ENCODE measurements at places on chromosomes 4 and X.

DNA sequence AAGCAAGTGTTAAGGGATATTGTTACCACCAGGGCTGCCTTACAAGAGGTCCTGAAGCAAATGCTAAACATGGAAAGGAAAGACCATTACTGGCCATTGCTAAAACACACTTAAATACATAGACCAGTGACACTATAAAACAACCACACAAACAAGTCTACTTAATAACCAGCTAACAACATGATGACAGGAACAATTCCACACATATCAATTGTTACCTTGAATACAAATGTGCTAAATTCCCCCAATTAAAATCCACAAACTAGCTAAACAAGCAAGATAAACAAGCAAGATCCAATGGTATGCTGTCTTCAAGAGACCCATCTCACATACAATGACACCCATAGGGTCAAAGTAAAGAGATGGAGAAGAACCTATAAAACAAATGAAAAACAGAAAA is 20.5 kb upstream of the MAGEA8 start:
- DNase-seq = no peak

- DNase-seq = no peak
Observed at GRCh38 chr4:107740381-107740780, 20.3 kb upstream of the PAPSS1 start.

DNA sequence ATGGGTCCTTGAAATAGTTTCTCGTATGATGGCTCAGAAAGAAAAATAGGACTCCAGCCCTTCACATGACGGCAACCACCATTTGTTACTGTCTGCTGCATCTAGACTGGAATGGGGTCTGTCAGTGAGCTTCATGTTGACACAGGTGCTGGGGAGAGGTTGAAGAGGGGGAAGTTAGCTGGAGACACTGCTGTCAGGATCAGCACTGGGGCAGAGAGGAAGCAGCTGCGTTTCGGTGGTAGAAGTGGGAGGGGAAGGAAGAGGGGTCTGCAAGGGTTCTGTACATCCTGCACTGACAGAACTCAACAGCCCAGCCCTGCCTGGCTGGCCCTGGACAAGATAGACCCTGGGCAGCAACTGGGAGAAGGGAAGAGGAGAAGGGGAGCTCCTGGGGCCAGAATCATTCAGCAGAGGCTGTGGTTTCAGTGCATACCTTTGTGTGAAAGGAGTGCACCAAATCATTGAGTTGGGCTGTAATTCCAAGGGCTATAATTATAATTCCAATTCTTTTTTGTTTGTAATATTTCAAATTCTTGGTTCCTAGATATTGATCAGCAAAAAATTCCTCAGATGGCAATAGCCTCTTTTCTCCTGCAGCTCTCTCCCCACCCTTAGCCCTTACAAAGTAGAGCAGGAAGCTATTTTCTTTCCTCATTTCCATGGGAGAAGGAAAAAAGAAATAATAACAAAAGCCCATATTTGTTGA is 119.4 kb upstream of the C1GALT1C1 start:
- DNase-seq = no peak

GRCh38 chrX:43655151-43656004 is 721 bp upstream of the MAOA start:
- peak; percentile 56 for DNase-seq

DNA sequence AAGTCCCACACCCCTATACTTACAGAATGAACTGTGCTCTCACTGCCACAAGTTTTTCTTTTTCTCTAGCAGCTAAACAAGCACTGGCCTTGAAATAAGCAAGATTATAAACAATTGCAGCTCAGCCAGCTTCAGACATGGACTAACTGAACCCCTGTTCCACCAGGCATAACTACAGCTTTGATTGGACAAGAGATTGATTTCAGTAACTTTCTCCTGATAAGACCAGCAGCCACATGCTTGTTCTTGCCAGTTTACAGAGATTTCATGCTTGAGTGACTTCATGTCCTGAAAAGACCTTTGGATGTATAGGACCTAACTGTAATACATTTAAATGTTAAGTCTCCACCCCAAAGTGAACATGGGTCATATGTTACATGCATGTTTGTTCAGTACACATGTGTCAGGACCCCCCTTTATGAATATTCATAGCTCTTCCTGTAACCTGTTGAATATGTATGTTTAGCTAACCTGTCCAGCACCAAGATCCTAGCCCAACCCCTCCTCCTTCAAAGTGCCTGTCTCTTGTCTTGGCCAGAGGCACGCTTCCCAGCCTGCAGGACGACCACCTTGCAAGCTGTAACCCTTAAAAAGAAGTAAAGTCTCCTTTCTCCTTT is 27.9 kb downstream of the ZNF275 start:
- DNase-seq = no peak

DNA sequence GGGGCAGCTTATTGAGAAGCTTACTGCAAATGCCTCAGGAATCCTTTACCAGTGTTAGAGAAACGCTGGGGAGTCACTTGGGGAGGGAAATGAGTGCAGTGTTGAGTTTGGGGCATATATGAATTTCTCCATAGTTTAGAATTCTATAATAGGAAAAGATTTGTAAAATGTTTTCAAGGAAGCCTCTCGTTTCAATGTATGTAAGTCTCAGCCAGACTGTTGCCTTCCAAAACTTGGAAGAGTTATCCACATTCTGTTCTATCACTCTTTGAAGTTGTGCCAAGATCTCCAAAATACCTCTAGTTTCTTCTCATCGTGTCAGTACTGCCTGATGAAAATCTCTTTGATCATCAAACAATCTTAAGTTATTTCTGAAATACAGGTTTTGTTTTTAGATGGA is 565 bp upstream of the LRCH2 start:
- no peak for DNase-seq

DNA sequence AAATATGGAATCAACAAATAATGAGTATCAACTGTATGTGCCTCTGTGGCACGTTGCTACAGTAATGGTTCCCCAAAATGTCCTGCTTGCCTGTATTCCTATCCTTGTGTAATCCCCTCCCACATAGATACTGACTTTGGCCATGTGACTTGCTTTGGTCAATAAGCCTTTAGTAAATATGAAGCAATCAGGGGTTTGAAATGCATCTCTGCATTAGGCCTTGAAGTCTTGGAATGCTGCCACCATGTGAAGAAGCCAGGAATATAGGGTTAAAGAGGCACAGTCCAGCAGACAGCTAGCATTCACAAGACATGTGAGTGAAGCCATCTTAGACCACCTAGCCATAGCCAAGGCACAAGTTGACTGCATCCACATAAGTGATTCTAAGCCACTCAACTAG is 190.9 kb downstream of the GABRB1 start:
- DNase-seq = peak; percentile 26

DNA sequence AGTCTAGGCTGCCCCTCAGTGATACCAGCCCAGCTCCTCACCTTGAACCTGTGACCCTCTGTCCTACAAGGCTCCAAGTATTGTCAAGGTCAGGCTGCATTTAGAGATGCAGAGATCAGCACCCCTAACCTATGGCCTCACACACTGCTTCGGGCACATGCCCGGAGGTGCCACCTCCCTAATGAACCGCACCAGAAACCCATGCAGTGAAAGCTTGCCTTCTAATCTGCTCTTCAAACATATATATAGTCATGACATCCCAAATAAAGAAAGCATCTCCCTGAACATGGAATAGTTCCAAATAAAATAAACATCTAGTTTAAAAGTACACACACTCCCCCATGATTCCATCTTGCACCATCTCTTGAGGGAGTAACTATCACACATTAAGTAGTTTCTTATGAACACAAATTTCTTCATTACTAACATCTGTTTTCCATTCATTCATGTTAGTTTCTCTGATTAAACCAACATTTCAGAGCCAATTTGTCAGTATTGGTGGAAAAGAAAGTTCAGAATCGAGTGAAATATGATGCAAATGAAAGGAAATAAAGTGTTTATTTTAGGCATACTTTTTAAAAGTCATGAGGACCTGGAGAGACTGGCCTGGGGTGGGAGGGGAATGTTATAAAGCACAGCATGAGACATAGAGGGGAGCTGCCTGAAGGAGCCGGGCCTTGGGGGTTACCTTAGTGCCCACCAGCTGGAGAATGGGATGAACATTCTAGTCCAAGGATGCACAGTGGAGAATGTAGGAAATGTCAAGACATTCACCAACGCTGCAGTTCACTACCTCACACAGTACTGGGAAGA is 19.2 kb downstream of the CC2D2A start:
- no peak for DNase-seq

GRCh38 chrX:4547213-4547836 is 833.9 kb upstream of the PRKX start:
- peak; percentile 54 for DNase-seq

- DNase-seq = no peak
Observed at GRCh38 chr4:13103382-13104015, 380.6 kb downstream of the RAB28 start.

DNA sequence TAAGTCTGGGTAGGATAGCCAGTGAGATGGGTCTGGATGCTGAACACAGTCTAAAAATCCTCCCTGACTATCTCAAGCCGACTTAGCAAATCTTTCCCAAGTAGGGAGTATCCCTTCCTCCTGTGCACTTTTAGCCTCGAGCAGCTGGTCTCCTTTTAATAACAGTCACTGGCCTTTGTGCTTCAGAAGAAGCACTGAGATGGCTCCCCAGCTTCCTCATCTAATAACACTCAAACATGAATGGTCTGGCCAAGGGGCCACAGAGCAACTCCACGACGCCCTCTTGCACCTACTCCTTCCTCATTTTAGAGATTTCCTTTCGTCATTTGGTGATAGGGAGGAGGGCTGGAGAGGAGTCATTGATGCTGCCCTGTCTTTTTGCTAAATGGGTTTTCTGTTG is 78.8 kb upstream of the TMEM150C start:
- peak; percentile 83 for DNase-seq

DNA sequence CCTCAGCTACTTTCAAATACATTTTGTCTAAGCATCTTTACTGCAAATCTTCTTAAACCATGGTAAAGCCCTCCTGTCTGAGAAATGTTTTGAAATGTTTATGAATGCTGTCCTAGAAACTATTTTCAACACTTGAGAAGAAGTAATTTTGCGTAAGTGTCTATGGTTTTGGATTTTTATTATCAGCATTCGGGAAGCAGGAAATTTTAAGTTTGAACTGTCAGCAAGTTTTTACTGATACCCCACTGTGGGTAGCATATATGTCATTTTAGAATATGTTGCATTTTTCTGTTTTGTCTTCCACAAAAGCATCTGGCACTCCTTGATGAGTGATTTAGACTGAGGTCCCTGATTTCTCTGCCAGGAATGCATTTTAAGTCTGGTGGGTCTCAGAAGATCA is 302.4 kb upstream of the GIMD1 start:
- no peak for DNase-seq

- peak; percentile 61 for DNase-seq
Observed at GRCh38 chrX:67555578-67556203, 11.9 kb downstream of the AR start.

DNA sequence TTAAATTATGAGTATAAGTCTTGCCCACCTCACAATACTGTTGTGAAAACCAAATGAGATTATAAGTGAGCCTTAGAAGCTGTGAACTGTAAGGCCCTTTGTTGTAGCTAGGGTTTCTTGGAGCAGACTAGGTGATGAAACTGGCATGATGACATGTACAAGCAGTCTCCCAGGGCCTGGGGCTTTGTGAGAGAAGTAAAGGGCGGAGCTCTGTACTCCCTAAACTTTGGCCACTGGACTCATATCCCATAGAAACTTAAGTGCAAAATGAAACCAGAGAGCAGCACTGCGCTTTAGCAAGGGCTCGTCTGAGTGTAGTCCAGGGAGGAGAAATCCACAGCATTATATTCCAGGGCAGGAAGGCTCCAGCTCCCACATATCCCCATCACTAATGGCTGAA is 385.6 kb upstream of the FGF16 start:
- DNase-seq = no peak

- DNase-seq = no peak
Observed at GRCh38 chr4:84673475-84674240, 90.7 kb downstream of the CDS1 start.

DNA sequence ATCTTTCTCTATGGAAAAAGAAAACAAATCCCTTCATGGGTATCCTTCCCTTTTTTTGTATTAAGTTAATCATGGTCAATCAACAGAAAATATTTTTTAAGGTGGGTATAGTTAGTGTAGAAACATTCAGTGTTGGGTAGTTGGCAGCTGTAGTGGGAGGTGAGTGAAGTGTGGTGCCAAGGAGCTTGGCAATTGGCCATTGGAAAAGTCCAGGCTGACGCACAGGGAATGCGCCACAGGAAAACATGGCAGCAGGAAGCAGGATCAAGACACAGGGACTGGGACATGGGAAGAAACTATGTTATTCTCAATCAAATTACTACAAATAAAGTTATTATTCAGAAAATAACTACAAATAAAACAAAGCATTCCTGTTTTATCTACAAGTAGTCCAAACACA is 20.0 kb downstream of the PALLD start:
- DNase-seq = no peak

DNA sequence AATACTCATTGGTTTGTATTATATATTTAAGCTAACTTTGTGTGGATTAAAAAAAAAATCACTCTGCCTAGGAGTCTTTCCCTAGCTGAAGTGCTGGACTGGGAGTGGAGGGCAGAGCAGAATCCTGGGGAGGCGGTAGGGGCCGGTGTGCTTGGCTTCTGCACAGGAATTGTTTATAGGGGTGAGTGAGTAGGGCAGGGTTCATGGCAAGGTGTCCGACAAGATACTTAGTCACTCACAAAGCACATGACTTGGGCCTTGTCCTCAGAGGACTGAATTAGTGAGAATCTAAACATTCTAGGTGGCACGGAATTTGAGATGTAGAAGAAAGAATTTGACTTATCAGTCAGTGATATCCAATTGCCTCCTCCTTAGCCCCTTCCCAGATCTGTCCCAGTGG is 32.2 kb downstream of the FNIP2 start:
- no peak for DNase-seq

DNA sequence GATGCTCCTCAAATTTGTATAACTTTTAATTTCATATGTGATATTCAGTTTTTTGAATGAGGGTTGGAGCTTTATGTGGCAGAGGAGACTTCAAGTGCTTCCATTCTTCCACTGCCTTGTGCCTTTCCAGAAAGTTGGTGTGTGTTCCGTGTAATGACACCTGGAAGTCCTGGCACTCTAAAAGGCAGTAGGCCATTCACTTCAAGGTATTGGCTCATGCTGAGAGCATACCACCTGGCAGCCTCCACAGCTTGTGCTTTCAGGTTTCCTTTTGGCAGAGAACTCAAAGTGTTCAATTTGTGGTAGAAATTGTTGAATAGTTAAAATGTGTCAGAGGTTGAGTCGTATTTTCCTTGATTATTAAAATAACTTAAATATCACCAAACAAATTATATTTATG is 49.6 kb downstream of the GRIA2 start:
- DNase-seq = no peak

GRCh38 chr4:186904101-186904500 is 180.4 kb upstream of the FAT1 start:
- DNase-seq = no peak

DNA sequence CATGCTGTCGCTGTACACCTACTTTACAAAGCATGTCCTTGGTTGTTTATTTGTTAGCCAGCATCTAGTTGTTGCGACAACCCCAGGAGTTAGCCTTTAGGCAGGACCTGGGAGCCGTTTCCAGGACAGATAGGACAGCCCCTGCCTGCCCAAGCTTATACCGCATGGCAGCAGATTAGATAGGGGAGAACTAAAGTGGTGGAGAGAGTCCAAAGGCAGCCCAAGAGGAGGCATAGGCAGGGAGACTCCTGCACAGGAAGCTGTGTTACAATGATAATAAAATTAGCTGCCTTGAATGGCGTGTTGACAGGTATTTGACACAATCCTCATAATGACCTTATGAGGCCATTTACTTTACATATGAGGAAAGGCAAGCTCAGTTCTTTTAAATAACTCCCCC is 13.0 kb downstream of the NSDHL start:
- DNase-seq = no peak

GRCh38 chrX:79412972-79413371 is 45.8 kb upstream of the ITM2A start:
- DNase-seq = peak; percentile 24

All from suppressor macrophage (primary cell).